Astrocyte of the spinal cord (primary cell): ENCODE measurements at places on chromosomes 5 and 9.

- DNase-seq, result no peak
Observed at GRCh38 chr9:93316726-93317494, 133.0 kb downstream of the WNK2 start.

DNA sequence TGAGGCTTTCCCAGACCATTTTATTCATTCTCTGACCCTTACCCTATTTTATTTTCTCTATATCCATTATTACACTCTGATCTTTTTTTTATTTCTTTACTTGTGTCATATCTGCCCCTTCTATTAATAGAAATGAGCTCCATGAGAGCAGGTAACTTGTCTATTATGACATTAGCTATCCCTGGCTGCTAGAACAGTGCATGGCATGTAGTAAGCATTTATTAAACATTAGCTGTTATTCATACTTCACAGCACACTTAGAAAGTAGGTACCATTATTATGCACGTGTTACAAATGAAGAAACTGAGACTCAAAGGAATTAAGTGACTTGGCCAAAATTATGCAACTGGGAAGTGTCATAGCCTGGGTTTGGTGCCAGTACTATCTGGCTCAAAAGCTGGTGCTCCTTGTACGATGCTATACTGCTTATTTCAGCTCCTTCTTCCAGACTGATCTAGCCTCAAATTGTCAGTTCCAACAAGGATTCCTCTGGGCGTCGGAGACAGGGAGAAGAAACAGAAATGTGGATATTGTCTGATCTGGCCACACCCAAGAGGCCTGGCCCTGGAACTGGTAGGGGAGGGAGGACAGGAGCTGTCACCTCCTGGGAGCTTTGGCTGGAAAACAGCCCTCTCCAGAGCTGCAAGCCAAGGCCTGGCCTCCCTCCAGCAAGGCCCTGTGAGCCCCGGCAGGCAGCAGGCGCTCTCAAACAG is 10.8 kb upstream of the NIPAL4 start:
- DNase-seq, result no peak

GRCh38 chr5:96493219-96493790 is 60.3 kb upstream of the PCSK1 start:
- no peak for DNase-seq

GRCh38 chr5:96931605-96932004 is 4.3 kb upstream of the LNPEP start:
- DNase-seq, result no peak

DNA sequence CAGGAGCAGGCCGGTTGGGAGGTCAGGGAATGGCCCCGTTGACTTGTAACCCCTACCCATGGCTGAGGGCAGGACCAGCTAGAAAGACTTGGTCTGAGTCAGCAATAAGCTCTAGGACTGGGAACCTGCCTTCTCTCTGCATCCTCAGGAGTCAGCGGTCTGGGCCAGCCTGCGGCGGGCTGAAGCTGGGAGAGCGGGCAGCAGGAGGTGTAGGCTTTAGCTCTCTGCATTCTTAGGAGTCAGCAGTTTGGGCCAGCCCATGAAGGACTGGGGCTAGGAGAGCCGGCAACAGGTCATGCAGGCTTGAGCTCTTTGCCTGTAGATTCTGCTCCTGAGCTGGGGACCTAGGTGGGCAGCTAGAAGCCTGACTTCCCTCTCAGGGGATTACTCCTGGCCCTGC is 6.4 kb upstream of the SMIM32 start:
- no peak for DNase-seq

DNA sequence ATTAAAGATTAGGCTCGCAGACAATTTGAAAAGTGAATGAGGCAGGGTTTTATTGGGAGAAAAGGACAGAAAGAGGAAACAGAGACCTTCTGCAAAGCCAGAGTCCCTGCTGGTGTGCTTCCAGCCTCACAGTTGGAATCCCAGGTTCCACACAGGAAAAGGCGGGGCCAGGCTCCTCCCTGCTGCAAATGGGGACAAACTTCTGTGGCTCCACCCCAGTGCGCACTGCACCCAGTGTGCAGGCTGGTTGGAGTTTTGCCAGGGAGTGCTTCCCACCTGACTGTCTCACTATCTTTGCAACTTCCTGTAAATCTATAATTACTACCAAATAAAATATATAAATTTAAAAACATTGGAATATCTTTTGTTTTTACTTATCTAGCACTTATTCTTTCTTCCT is 386.0 kb upstream of the GRIN3A start:
- no peak for DNase-seq

DNA sequence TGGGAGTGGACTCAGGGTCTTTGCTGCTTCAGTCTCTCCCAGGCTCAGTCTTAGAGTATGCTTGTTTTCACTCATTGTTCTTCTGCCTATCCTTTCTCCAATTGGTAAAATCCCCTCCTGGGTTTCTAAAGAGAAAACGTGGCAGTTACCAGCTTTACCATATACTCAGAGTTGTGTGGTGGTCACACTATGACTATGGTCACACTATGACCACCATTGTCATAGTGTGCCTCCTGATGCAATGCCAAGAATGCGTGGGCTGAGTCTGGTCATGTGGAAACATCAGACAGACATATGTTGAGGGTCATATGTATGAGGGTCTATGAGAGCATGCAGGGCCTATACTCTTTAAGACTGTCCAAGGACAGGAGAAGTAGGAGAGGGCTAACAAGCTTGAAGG is 326.5 kb upstream of the PRR16 start:
- DNase-seq, result no peak

GRCh38 chr9:111662576-111663300 is 1.3 kb downstream of the GNG10 start:
- DNase-seq, result no peak

- DNase-seq, result no peak
Observed at GRCh38 chr5:173497685-173498084, 118.8 kb downstream of the BOD1 start.

DNA sequence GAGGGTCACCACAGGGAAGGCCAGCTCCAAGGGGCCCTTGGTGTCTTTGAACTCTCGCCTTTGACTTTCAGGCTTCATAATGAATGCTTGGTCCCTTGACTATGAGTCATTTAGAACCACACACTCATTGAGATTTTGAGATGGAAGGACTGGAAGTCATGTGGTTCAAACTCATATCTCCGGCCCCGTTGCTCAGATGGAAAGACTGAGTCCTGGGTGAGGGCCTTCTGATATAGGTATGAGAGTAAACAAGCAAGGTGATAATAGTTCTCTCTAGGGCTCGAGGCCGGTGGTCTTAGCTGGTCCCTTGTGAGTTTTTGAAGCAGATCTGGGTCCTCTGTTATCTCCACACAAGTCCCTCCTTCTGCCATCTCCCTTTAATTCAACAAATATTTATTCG is 210.6 kb downstream of the PAX5 start:
- DNase-seq, result no peak

- no peak for DNase-seq
Observed at GRCh38 chr9:38771593-38771992, 51.7 kb upstream of the FAM240B start.

DNA sequence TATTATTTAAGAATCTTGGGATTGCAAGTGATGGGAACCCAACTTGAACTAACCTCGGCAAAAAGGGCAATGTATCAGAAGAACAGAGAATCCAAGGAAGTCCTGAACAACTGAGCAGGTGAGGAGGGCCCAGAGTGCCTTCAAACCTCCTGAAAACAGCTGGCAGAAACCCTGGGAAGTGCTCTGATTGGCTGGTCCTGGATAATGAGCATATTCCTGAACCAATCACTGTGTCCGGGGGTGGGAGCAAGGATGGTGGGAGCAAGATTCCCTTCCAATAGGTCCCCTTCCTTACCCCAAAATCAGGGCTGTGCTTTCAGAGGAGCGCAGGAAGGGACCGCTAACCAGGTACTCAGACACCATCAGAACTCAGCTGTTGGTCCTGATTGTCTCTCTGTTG is 31.9 kb upstream of the TBC1D2 start:
- DNase-seq, result no peak

- DNase-seq, result no peak
Observed at GRCh38 chr5:42636946-42637345, 119.7 kb upstream of the CCDC152 start.

DNA sequence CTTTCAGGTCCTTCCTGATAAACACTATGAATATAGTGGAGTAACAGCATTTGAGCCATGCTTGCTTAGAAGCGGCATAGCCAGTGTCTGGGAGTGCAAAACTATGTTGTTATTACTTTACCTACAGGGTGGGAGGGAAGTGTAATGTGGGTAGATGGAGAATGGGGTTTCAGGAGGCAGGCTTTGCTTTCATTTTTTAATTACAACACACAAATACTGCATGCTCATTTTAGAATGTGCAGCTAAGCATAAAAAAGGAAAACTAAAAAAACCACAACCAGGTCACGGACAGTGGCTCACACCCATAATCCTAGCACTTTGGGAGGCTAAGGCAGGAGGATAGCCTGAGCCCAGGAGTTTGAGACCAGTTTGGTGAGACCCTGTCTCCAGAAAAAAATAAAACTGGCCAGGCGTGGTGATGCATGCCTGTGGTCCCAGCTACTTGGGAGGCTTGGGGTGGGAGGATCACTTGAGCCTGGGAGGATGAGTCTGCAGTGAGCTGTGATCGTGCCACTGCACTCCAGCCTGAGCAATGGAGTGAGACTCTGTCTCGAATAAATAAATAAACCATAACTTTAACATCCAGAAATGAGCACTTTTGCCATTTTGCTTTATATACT is 20.2 kb downstream of the HAVCR1 start:
- no peak for DNase-seq

DNA sequence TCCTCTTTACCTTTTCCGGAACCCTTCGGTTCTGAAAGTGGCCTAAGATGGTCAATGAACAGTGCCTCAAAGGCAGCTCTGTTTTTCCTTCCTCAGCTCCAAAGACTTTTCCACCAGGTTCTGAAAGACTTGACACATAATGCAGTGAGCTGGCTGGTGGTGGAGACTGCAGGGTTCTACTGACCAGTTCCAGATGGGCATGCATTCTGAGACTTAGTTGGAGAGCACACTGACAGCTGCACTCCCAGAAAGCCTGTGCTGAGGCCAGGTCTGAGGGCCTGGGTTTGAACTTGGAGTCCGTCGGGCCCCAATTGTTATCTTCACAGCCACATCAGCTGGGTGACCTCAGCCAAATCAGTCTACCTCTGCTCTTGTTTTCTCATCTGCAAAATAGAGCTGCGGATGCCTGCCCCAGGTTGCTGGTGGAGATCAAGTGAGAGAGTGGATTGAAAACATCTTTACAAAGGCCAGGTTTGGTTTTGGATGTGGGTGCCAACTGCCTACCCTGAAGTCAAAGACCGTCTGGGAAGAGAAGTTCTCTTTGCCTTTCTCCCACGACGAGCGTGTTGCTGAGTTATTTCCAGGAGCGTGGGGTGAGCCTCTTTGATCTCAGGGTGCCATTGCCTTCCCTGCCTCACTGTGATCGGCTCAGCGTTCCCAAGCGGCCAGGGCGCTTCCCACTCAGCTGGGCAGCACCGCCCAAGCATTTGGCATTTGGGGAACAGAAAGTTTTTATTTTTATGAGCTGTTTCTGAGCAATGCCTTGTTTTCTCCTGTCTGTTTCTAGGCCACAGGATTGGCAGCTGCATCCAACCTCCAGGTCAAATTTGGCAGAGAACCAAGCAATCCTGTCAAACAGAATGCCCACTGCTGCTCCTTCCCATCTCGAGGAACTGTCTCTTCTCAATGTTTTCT is 54.9 kb downstream of the RAD23B start:
- no peak for DNase-seq

DNA sequence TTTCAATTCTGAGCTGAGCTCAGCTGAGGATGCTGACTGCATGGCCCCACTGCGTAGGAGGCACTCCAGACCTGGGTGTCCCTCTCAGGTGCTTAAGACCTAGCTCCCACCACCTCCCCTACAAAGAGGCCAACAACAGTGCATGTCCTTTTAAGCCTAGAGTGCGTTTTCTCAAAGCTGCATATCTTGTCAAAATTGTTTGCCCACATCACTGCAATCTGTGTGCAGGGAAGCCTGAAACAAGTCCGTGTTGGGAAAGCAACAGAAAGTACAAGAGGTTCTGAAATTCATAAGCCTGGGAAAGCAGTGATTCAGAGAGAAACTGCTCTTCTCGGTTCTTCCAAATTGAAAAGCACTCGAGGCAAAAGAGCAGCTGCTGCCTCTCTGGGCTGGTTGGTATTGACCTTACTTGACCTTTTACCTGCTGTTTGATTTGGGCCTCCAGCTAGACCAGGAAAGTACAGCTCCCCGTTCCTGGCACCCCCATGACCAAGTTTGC is 238.4 kb downstream of the NR2F1-AS1 start:
- no peak for DNase-seq

GRCh38 chr5:2254880-2255750 is 372.4 kb upstream of the IRX4 start:
- DNase-seq, result no peak

DNA sequence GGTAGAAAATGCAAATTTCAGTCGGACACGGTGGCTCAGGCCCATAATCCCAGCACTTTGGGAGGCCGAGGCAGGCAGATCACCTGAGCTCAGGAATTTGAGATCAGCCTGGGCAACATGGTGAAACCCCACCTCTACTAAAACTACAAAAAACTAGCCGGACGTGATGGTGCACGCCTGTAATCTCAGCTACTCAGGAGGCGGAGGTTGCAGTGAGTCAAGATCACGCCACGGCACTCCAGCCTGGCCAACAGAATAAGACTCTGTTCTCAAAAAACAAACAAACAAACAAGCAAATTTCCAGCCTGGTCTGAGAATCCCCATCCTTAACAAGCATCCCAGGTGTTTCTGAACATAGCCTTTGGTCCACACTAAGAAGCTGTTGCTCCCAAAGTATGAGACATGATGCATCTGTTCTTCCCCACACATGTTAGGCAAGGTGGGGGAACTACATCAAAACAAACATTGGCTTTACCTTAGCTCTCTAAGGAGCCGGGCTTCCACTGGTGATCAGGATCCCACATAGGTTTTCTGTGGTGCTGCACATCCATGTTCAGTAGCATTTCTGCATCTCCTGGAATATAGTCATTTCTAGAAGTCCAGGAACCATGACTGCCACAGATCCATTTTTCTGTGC is 92.5 kb upstream of the DMRT1 start:
- no peak for DNase-seq

- DNase-seq, result no peak
Observed at GRCh38 chr9:112863214-112863613, 27.5 kb downstream of the SLC46A2 start.

- DNase-seq, result no peak
Observed at GRCh38 chr5:158039441-158039840, 180.5 kb upstream of the CLINT1 start.

DNA sequence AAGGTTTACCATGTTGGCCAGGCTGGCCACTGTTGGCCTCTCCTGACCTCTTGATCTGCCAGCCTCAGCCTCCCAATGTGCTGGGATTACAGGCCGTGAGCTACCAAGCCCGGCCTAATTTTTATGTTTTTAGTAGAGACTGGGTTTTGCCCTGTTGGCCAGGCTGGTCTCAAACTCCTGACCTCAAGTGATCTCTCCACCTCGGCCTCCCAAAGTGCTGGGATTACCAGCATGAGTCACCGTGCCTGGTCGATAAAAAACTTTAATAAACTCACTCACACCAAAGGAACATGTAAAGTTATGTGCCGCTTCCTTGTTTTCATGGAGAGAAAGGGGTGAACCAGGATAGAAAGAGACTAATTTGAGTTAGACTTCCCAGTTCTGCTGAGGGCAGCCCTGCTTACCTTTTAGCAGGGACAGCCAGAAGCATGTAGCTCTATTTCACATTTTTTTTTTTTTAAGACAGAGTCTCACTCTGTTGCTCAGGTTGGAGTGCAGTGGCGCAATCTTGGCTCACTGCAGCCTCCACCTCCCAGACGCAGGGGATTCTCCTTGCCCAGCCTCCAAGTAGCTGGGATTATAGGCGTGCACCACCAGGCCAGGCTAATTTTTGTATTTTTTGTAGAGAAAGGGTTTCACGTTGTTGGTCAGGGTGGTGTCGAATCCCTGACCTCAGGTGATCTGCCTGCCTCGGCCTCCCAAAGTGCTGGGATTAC is 11.4 kb upstream of the HAUS6 start:
- no peak for DNase-seq
